Inflammatory macrophage (primary cell): ENCODE measurements at places on chromosomes 2 and 18.

- no peak for DNase-seq
Observed at GRCh38 chr18:51588616-51589015, 391.1 kb upstream of the MEX3C start.

- DNase-seq: peak; percentile 99
Observed at GRCh38 chr18:56650944-56651770, at the start of gene WDR7. TSS of gene WDR7 (plus strand) at chr18:56651359. CDS start at chr18:56672516, 21,157 bp downstream.

DNA sequence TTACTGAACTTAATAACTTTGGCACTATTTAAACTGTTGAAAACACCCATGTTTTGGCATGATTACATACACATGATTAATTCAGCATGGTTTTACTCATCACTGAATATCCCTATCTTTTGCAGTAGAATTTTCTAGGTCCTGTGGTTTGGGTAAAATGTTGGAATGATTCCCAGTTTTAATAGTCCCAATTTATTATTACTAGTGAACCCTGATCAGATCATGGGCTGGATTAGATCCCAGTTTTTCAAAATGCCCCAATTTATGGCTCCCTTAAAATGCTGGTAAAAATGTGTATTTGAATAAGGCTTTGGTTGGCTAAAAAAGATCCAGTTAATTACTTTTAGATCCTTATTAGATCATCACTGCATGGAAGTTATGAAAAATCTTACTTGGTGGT lies 273.6 kb upstream of the NRP2 start:
- DNase-seq: no peak

- no peak for DNase-seq
Observed at GRCh38 chr2:15912203-15912602, 28.1 kb upstream of the MYCN start.

DNA sequence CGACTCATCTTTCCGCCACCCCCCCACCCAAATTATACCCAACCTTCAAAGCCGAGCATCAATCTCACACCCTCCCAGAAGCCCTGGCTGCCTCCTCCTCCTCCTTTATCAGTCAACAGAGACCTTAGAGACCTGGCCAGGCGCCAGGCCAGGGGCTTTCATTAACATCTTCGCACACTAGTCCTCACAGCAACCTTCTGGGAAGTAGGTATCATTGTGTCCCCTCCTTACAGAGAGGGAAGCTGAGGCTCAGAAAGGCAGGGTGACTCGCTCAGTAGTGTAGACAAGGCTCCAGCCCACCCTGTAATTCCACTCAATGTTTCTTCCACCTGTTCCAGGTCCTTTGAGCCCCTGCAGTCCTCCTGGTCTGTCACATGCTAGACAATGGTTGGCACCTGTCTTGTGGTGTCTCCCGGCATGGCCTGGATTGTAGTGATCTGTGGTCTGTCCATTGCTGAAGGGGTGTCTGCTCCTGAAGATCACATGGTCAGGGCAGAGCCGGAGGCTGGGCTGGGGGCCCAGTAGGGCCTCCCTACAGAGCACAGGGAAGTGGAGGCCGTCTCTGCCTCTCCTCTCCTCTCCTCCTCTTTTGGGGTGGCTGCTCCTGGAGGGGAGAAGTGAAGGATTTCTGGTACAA lies 36.0 kb downstream of the KLHL29 start:
- no peak for DNase-seq

DNA sequence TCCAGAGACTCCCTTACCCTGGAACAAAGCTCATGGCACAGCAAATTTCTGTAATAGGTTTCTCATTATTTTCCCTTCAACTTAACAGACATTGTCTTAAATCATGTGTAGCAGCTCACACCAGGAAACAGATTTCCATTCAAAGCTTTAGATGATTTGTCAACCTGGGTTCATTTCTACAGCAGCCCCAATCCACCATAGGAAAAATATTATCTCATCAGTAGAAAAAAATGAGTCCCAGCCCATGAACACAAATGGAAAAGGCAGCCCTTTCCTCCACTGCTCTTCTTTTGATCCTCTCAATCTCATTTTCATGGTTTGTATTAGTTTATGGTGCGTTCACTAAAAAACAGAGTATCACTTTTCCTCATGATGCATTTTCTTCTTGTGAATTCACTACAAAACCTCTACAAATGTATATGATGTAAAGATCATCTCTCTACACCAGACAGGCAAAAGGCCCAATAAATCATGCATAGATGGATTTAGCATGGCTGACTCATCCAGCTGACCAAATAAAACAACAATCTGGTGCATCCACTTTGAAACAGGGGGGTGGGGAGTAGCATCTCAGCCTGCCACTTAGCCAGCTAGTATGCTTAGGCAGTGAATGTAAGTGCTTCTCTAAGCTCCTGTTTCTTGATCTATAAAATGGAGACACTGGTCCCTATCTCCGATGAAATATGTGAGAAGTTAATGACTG lies 78.6 kb downstream of the SATB2 start:
- no peak for DNase-seq

GRCh38 chr2:66885775-66886383 lies 451.0 kb downstream of the MEIS1 start:
- DNase-seq: no peak

GRCh38 chr18:45063246-45064038 lies 382.8 kb downstream of the SETBP1 start:
- no peak for DNase-seq

GRCh38 chr2:25483607-25484266 lies 142.0 kb upstream of the DNMT3A start:
- peak; percentile 95 for DNase-seq

DNA sequence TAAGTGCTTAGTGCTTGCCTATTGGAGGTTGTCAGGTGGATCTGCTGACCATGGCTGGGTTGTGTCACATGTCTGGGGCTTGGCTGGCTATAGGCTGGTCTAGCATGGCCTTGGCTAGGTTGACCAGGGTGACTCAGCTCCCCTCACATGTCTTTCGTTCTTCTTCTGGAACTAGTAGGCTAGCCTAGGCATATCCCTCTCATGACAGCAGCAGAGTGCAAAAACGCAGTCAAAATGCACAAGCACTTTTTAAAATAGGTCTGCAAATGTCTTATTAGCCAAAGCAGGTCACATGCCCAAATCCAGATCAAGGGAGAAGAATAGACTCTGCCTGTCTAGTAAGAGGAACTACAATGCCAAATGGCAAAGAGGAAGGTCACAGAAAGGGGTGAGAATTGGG lies 179.7 kb upstream of the ACVR2A start:
- peak; percentile 25 for DNase-seq

DNA sequence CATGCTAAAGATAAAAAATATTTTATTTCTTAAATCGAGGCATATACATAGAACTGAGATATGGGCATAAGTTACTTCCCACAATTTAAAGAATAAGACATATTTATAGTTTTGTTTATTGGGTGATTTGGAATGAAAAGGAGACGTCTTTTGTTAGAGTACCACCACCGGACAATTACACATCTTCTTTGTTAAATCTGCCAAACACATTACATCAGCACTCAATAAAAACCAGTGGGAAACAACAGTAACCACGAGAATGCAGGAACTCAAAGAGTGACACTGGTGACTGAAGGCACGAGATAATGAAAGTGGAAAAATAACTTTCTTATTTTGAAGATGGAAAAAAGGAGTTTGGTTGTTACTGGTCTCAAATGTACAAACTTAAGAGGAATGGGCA lies 92.6 kb upstream of the TFCP2L1 start:
- DNase-seq: no peak

DNA sequence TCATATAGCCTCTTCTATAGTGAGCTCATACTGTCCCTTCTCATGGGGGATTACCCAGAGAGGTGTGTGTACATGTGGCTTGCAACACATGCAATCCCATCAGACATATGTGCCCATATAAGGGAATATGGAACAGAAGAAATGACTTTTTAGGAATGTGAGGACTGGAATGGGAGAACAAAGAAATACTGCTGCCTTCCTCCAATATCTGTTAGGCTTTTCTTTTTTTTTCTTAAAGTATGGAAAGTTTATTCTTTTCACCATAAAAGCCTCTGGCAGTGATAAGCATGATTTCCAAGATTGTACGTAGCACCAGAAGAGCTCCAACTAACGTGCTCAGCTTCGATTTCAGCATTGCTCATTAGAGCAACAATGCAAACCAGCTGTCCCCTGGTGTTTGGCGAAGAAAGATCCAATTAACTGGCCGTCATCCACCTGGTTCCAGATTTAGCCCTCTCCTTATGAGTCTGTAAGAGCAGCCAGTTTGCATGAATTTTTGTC lies 113.6 kb downstream of the ADCYAP1 start:
- DNase-seq: no peak

- DNase-seq: no peak
Observed at GRCh38 chr18:64474773-64475172, 325.9 kb upstream of the LINC00305 start.

- no peak for DNase-seq
Observed at GRCh38 chr2:85761946-85762345, 8.2 kb downstream of the ATOH8 start.

- no peak for DNase-seq
Observed at GRCh38 chr2:55361465-55362189, 58.0 kb downstream of the CCDC88A start.

DNA sequence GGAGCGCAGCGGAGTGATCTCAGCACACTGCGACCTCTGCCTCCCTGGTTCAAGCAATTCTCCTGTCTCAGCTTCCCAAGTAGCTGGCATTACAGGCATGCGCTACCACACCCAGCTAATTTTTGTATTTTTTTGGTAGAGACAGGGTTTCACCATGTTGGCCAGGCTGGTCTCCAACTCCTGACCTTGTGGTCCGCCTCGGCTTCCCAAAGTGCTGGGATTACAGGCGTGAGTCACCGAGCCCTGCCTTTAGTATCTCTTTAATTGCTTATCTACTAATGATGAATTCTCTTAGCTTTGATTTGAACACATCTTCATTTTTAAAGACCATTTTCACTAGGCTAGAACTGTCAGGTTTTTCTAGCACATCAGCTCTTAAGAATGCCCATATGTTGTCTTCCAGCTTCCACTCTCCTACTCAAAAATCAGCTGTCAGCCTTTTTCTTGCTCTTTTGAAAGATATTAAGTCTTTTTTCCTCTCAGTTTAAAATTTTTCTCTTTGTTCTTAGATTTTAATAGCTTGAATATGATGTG lies 16.1 kb upstream of the MFSD2B start:
- no peak for DNase-seq

- DNase-seq: no peak
Observed at GRCh38 chr2:147976102-147976501, 44.4 kb downstream of the ORC4 start.

- DNase-seq: peak; percentile 32
Observed at GRCh38 chr2:145190031-145190703, 670.2 kb upstream of the ZEB2 start.

DNA sequence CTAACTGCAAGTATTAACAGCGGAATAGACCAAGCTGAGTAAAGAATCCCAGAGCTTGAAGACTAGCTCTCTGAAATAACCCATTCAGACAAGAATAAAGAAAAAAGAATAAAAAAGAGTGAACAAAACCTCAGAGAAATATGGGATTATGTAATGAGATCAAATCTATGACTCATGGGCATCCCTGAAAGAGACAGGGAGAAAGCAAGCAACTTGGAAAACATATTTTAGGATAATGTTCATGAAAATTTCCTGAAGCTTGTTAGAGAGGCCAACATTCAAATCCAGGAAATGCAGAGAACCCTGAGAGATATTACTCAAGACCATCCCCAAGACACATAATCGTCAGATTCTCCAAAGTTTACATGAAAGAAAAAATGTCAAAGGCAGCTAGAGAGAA lies 17.3 kb downstream of the PFN4 start:
- no peak for DNase-seq

DNA sequence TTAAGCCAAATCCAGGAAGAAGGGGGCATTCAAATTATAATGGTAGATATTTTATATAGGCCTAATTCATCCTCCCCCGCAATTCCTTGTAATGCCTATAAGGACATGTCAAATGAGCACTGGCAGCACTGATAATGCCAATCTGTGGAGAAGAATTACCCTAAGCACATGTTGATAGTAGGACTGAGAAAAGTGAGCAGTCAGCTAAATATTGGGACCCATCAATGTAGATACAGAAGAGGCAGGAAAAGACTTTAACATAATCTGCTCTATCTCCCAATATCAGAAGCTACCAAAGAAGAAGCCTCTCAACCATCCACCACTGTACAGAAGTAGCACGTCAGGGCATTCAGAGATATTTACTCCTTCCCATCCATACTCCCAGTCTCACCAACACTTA lies 101.3 kb upstream of the REG3A start:
- DNase-seq: no peak

GRCh38 chr2:119536211-119536610 lies 8.0 kb upstream of the CFAP221 start:
- no peak for DNase-seq

GRCh38 chr2:145750144-145750543 lies 1230.2 kb upstream of the ZEB2 start:
- DNase-seq: no peak

- no peak for DNase-seq
Observed at GRCh38 chr2:12350821-12351220, 365.9 kb upstream of the TRIB2 start.

DNA sequence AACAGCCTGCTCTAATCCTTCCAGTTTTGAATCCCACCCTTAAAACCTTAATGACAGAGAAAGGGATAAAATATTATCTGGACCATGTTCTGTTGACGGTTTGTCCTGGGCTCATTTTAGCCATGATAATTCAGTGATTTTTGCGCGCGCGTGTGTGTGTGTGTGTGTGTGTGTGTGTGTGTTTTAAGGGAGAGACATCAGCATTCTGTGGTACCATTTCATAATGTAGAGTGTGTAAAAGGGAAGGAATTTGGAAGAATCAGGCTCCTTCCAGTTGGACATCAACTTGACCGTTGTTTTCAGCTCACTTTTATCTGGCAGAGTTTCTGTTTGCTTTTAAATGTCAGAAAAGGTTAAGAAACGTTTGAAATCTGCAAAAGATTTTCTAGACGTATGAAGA lies 535.5 kb downstream of the TNS1 start:
- DNase-seq: no peak

DNA sequence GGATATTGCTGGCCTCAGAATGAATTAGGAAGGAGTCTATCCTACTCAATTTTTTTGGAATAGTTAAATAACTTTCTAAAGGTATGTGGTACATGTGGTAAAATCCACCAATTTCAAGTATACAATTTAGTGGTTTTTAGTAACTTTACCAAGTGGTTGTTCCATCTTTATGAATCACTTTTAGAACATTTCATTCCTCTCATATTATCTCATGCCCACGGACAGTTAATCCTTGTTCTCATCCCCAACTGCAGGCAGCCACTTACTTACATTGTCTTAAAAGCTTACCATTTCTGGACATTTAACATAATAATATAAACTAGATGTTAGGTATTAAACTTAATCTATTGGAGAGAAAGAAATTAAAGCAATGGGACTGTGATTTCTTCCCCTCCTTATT lies 146.3 kb upstream of the ZC3H15 start:
- DNase-seq: no peak

DNA sequence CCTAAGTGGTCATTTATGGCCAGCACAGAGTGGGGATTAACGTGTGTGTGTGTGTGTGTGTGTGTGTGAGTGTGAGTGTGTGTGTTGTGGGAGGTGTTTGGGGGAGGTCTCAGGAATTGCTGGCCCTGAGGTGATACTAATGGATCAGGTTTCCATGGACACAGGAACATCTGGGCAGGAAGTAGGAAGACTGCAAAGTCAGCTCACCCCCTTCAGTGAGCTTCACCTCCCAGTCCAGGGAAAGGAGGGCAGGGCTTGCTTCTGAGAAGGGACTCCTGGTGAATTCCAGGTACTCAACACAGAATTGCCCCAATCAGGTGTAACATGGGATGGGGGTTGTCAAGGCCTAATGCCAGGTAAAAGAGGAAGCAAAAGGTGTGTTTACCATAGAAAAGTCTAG lies 30.3 kb upstream of the IL1R1 start:
- no peak for DNase-seq
